CD4-positive, alpha-beta T cell treated with Interleukin-2 at 100 ng/mL for 4 hours (primary cell): ENCODE measurements at places on chromosomes 12 and 14.

- no peak for DNase-seq
Observed at GRCh38 chr14:52395728-52396127, 81.6 kb downstream of the PTGER2 start.

DNA sequence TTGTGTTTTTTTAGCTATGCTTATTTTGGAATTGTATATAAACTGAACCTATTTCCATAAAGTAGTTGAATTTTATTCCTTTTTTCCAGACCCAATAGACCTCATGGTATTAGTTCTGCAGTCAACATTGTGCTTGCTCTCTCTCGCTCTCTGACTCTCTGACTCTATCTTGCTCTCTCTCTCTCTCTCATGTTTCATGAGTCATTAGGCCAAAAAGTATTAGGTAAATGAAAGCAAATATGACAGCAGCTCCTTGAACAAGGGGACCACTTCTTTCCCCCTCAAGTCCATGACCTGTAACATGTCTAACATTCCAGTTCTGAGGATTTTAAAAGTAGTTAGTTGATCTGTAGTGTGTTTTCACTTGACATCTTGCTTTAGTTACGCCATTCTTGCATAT is 14.0 kb upstream of the C12orf71 start:
- DNase-seq, result no peak

GRCh38 chr12:100942984-100943749 is 148.6 kb downstream of the ANO4 start:
- no peak for DNase-seq

- DNase-seq, result no peak
Observed at GRCh38 chr12:49037111-49037946, 18.8 kb upstream of the PRKAG1 start.

DNA sequence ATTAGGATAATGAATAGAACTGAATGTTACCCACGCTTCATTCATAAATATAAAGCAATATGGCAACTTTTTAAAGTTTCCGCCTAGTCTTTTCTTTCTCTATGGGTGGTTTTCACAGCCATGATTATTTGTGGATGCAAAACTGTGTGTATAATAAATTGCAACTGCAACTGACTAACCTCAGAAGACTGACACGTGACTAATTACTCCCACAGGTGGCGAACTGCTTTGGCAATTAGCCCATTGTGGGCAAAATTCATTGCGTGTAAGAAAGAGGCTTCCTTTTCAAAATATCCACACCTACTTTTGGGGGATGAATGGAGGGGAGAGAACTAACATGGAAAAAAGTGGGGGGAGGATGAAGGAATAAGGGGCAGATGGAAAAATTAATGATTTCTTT is 79.0 kb downstream of the SLC25A21 start:
- no peak for DNase-seq

GRCh38 chr12:86914721-86915120 is 658.5 kb upstream of the MGAT4C start:
- DNase-seq, result no peak
